ENCODE measurements at places on chromosomes 16 and 17. TPM values are rescaled to one million over a fixed set of nuclear protein-coding genes. Genes with fewer than 3 reads are reported as not detected.

DNA sequence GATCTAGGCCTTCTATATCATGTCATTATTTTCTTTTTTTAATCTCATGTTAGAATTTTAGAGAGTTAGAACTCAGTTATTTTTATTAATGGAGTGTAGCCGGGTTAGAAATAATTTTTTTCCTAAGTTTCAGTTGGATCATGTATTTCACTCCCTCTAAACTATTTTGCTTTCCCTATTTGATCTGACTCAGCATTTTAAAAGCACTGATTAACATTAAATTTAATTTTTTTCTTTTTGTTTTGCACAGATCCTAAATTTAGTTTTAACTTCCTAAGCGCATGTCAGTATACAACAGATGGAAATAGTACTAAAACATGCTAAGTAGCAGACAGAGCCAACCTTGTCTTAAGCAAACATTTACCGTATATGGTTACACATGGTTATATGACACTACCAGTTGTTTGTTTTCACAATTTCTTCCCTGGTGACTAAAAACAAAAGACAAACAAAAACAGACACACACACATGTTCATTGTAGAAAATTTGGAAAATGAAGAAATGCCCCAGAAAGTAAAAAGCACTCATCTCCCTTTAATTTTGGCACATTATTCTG, 33.6 kb upstream of the RAB11FIP4 start:
- H3K27ac ChIP-seq: no peak overlapping the region
- no peak for DNase-seq
- H3K36me3 ChIP-seq: peaks cover 7% of the 10 kb centered on the region
- no peak overlapping the region for H3K4me3 ChIP-seq
- no peaks in the 10 kb centered on the region for H3K4me1 ChIP-seq

GRCh38 chr17:42286411-42287221, 1.7 kb upstream of the STAT5A start:
- peaks cover 15% of the 10 kb centered on the region for H3K4me1 ChIP-seq
- DNase-seq: no peak
- H3K27me3 ChIP-seq: peaks cover 30% of the 10 kb centered on the region

- no peaks in the 10 kb centered on the region for H3K27me3 ChIP-seq
- H3K4me1 ChIP-seq: peaks cover 14% of the 10 kb centered on the region
- H3K36me3 ChIP-seq: no peaks in the 10 kb centered on the region
Measured at GRCh38 chr17:4969551-4970173, 2.0 kb upstream of the SPAG7 start.

RAB34 gene
- 317 TPM for polyA plus RNA-seq

TMC8 gene
- 1.00 TPM for polyA plus RNA-seq
